ENCODE measurements at places on chromosomes 6 and 20.

DNA sequence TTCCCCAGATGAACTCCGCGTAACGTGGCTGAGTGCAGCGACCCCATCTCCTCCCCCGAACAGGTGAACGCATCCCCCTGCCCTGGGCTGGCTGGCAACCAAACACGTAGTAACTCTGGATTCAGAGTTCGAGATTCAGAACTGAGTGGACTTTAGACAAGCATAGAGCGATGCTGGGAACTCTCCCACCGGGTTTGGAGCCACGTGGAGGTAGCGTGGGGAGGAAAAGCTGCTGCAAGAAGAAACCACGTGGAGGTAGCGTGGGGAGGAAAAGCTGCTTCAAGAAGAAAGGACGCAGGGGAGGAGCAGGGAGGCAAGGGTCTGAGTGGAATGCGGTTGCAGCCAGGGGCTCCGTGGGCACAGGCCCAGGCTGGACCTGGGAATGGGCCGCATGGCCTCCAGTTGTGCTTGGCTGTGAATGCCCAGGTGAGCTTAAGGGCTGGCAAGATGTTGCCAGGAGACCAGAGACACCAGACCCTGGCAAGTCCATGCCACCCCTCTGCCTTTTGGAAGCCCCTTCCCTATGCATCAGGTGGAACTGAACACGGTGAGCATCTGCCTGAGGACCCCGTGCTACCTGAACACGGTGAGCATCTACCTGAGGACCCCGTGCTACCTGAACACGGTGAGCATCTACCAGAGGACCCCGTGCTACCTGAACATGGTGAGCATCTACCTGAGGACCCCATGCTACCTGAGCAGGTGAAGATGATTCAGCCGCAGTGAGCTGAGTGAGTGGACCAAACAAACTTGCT is 118.0 kb upstream of the FRMD1 start:
- no peak for DNase-seq

GRCh38 chr6:148653138-148653776 is 93.6 kb upstream of the UST start:
- DNase-seq: no peak

DNA sequence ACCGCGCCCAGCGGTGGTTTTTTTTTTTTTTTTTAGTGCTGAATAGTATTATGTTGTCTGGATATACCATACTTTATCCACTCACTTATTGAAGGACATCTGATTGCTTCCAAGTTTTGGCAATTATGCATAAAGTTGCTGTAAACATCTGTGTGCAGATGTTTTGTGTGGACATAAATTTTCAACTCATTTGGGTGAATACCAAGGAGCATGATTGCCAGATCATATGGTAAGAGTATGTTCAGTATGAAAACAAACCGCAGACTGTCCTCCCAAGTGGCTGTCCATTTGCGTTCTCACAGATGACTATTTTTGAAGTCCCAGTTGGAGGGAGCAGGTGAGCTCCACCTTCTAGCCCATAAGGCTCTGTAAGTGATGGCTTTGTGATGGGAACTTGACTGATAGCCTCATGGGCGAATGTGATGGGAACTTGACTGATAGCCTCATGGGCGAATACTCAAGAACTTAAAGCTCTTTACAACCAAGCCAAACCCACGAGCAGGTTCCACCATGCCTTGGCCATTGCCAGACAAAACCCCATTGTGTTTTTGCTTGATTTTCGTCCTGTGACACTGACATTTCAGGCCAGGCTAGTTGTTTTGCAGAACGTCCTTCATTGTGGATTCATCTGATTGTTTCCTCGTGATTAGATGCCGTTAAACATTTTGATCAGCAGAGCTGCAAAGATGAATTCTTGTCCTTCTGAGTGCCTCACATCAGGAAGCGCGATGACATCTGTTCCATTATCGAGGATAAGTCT is 51.0 kb downstream of the ZBTB2 start:
- DNase-seq: no peak

DNA sequence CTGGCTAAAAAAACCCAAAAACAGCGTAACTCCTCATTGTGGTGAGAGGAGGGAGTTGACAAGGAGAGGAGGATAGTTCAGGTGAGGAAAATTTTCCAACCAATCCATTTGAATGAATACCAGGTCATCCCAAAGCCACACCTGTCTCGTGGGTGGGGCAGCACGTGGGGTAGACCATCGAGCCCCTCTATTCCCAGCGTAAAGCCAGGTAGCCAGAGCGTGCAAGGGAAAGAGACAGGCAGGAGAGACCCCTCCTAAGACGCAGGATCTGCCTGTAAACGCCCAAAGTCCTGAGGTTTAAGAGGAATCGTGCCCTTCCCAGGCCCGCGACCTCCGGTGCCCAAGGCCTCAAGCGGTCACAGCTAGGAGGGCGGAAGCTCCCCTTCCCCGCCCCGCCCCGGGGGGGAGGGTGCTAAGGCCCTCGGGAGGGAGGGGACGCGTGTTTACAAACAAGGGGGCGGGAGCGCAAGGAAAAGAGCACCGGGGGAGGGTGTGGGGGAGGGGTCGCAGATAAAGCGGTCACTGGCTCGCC is 712 bp downstream of the RXRB start:
- DNase-seq: no peak

GRCh38 chr6:33201147-33201545 is 479 bp downstream of the SLC39A7 start:
- no peak for DNase-seq

GRCh38 chr20:64130876-64131275 is 23.5 kb upstream of the NPBWR2 start:
- no peak for DNase-seq

DNA sequence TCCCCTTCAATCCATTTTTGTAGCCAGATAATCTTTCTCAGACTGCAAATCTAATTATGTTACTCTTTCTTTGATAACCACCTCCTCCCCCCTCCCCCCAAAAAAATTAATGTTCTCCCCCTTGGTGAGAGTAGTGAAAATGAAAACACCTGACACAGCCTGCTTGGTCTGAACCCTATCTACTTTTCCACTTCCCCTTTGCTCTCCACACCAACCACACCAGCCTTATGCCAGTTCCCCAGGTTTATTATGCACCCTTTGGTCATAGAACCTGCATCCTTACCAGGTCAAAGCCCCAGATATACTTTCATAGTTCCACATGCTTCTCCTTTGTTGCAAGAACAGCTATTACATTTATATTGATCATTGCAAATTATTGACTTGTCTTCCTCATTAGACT is 19.4 kb downstream of the PFDN4 start:
- DNase-seq: no peak

GRCh38 chr6:18118330-18118729 is 4.1 kb downstream of the NHLRC1 start:
- DNase-seq: no peak

DNA sequence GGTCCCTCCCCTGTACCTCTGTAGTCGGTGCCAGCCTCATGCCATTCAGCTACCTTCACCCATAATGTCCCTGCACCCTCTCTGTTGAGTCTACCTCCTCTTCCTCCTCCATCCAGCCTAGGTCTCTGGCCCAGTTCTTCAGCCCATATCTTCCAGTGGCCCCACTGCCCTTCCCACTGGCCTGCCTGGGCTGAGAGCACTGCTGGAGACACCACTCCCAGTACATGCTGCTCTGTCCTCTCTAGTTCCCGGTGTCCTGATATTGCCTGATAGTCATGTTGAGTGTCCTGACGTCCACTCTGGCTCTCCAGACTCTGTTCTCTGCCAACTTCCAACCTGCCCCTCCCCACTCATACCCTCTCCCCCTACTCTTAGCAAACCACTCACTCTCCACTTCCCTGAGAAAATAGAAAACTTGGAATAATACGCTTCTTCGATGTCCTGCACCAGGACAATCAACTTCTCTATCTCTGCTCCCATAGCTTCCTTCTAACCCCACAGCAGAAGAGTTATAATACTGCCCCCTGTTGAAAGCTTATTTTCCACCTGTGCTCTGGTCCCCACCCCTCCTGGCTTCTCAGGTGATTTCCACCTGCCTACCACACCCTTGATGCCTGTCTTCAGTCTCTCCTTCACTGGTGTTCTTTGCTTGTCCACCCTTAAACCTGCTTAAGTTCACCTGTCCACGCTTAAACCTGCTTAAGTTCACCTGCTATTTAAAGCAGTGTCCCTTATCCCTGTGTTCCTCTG is 19.8 kb downstream of the SLC22A3 start:
- DNase-seq: no peak

DNA sequence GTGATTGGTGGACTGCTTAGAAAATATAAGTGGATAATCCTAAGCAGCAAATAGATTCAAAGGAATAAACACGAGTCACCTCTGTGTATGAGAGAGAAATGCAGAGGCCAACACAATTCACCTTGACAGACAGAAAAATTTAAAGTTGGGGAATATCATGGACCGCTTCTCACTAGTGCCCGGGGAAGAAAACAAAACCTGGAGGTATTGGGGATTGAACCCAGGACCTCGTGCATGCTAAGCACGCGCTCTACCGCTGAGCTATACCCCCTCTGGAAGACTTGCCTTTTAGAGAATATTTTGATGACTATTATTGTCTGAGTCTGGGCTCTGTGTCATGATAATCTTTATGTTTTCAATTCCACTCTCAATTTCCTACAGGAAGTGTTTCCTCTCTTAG is 111.9 kb downstream of the TRIM27 start:
- no peak for DNase-seq

GRCh38 chr20:14775778-14776177 is 438.4 kb upstream of the FLRT3 start:
- no peak for DNase-seq

DNA sequence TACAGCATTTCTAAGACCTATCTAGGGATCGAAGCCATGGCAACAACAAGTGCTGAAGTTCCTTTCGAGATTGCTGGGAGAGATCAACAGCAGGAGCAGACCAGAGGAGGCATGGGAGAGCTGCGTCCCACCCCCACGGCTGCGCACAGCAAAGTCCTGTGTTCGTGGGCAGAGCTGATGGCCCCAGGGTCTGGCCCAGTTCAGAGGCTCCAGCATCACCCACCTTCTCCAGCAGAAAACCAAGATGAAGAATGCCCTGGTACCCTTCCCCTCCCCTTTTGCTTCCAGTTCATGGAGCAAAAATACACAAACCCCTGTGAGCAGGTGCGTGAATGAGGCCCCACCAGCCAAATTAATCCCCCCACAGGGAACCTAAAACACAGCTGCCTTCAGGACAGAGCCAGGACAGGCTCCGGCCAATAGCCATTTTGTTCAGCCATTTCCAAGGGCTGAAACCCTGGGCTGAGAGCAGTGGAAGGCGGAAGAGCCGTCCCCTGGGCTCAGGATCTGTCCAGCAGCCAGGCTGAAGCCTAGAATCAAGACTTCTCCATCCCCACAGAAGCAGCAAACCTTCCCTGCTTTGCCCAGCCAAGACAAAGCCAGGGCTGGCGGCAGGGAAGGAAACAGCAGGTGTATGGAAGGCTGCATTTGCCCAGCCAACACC is 102.8 kb downstream of the PREX1 start:
- DNase-seq: no peak

DNA sequence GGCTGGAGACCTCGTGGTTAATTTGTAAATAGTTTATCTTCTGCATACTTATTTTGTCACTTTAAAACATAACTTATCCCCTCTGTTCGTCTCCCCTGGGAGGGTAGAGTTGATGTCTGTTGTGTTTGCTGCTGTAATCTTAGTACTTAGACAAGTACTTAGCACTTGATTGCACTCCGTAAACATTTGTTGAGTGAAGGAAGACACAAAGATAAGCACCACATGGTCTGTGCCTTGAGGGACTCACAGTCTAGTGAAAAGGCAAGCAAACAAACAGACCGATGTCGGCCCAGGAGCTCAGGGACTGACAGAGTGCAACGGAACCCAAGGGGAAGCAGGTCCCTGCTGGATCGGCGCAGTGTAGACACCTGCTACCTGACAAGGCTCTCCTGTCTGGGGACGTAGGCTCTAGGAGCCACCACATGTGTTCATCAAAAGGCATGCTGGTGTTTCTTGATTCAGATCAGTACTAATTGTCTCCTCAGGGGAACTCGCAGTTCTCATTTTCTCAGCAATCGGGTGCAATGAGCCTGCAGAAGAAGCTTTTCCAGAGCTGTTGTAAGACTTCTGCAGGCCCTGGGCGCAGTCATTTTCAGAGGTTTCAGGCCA is 31.4 kb downstream of the EDN3 start:
- no peak for DNase-seq

DNA sequence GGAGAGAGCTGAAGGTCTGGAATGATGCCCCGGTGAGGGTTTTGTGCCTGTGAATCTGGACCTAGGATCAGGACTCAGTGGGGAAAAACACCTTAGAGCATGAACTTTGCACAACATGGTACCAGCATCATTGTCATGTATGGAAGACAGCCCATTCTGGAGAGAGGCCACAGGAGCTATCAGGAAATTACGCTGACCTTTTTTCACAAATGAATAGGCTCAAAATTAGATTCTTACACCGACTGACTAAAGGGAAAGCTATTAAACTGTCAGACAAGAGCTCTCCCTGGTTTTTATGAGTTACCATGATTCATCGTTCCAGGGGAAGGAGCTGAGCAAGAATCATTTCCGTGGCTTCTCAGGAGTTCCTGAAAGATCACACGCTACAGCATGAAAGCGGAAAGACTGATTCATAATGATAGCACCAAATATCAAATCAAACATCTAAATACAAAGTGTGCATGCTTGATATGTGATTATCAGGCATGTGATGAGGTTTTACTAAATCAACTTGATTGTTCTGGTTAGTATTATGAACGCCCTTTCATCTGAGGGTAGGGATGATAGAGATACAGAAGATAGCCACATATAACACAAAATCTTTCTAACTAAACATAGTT is 224.9 kb upstream of the SMLR1 start:
- DNase-seq: no peak

- DNase-seq: no peak
Measured at GRCh38 chr6:115617031-115617430, 443.7 kb downstream of the FRK start.

GRCh38 chr6:166024252-166024651 is 143.4 kb downstream of the TBXT start:
- DNase-seq: no peak

DNA sequence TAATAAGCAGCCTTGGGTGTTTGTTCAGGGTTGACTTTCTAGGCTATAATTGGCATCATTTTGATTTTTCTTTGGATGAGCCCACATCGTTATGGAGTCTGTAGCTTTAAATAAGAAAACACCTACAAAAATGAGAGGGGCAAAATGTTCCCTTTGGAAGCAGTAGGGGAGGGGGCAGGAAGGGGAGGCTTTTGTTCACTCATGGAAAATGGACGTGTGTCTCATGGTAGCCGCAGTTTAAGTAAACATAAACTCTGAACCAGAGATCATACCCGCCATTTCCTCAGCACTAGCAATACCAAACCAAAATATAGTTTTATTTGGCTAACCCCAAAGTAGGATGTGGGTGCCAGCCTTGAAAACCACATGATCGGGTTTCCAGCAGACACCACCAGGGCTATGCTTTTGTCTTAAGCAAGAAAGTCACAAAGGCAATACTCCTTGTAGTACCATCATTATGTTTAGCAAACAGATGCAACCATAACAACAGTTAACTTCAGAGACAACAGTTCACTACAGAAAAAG is 572.5 kb upstream of the JAG1 start:
- no peak for DNase-seq

DNA sequence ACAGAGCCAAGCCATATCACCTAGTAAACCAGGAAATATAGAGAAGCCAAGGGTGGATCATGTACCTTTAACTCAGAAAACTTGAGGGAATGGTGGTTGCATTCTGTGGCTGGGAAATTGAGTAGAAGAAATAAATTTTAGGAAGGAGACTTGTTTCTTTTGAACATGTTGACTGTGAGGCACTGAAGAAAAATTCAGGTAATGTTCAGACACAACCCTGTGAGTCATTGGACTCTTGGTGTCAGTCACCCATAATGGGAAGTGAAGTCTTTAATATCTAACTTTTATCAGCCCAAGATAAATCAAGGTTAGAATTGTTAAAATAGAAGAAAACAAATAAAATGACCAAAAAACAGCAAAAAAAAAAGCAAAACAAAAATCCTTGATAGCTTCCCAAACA is 98.8 kb upstream of the GRIK2 start:
- DNase-seq: no peak
